ENCODE measurements at places on chromosomes 4 and X.

- DNase-seq = no peak
Measured at GRCh38 chrX:2642791-2643190, 48.3 kb upstream of the CD99 start.

DNA sequence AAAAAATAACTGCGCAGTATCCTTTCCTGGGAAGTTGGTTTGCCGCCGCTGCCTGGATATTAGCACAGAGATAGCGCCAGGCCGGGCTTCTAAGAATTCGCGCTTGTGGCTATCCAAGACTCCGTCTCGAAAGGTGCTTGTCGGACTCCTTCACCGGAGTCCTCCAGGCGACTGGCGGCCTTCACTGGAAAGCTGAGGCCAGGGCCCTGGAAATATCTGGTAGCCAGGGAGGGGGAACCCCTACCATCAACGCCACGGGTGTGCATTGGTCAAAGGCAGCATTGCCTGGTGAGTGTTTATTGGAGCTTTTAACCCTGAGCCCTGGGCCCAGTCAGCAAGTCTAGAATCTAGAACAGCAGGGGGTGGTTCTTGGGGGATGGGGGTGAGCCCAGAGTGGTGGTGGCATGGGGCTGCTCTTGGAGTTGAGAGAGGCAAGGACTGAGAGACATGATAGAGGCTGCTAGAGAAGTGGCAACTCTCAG, 577 bp upstream of the PIM2 start:
- DNase-seq = peak; percentile 71

DNA sequence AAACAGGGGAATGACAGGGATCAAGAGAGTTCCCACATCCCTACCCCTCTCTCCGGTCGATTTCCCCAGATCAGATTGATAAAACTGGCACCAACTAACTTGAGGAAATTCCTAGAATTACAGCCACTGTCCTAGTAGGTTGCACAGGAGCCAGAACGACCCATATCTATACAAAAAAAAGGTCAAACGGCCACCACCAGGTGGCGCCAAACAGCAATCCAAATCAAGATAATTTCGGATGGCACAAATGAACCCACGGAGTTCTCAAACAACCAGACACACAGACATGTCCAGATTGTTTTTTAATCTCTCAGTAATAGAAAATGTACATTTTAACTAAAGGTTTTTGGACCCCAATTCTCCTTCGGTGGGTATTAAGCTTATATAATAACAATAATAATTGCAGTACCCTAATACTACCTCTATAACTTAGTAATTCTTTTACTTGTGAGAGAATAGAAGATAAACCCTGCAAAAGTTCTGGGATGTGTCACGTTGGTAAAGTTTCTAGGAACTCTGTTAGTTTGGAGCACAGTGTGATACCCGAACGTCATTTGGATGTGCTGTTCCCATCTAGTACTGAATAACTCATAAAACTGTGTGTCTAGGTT, 212.6 kb downstream of the SPOCK3 start:
- DNase-seq = peak; percentile 62

DNA sequence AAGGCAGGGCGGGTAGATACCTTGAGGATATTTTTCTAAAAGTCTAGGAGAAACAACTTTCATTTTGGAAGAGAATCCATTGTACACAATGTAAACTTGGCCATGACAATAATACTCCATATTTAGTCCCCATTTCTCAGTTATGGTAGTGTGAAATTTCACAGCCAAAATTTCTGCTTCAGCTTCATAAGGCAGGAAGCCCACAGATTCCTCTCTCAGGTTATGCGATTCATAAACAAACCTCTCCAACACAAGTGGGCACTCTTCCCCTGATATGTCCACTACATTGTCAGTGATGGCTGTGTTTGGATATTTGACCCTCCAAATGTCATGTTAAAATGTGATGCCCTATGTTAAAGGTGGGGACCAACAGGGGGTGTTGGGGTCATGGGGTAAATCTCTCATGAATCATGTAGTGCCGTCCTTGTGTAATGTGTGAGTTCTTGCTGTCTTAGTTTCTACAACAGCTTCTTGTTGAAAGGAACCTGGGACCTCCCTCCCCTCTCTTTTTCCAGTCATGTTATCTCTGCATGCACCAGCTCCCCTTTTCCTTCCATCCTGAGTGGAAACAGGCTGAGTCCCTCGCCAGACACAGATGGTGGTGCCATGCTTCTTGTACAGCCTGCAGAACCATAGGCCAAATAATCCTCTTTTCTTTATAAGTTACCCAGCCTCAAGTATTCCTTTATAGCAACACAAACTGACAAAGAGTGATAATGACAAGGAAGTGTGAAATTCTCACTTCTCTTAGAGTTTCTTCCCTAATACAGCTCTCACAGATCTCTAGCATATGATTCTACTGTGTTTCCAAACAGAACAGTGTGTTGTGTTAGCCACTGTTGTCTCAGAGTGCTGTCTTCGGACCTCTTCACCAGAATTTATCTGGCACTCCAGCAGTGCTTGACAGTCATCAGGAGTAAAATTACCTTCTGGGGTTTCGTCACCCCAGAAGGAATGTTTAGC, 598.4 kb upstream of the GNPDA2 start:
- DNase-seq = no peak

GRCh38 chr4:616091-616490, 9.3 kb upstream of the PDE6B start:
- DNase-seq = no peak

DNA sequence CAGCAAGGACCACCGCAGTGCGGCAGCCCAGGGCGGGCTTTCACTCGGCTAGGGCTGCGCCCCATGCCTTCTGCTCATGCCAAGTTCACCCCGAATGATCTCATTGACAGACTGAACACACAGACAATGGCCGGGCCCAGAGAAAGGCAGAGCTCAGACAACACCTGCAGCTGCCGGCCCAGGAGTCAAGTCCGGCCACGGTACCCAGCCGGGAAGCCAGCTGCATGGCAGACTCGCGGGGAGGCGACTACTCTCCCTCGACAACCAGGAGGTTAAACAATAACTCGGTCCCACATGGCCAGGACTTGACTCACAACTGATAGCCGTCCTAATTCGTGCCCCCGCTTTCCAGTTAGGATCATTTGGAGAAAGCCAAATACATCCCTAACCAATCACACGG, 50.4 kb downstream of the ABLIM2 start:
- peak; percentile 35 for DNase-seq

- peak; percentile 20 for DNase-seq
Measured at GRCh38 chr4:152778656-152779512, 646 bp downstream of the TIGD4 start.

GRCh38 chr4:158538911-158539310, 17.2 kb downstream of the RXFP1 start:
- DNase-seq = no peak

GRCh38 chr4:48841045-48841827, 10.3 kb downstream of the OCIAD1 start:
- DNase-seq = no peak

DNA sequence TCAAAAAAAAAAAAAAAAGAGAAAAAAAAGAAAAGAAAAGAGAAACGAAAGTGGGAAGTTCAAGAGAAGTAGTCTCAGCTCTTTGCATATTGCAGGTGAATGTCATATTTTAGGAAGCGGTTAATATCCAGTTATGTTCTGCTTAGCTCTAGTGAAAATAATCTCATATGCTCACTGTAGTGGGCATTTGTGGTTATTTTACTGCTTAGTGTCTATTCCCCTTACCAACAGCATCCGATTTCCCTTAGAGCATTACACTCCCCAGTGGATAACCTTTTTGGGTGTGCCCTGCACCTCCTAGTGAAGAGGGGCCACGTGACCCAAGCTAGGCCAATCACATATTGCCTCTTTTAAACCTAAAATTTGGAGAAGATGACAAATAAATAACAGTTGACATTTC, 111.2 kb upstream of the ZNF827 start:
- DNase-seq = peak; percentile 3

- DNase-seq = no peak
Measured at GRCh38 chr4:75080888-75081287, 148.0 kb downstream of the PARM1 start.
